Activated naive CD8-positive, alpha-beta T cell treated with anti-CD3 and anti-CD28 coated beads, Interleukin-2, amount 50 U/mL, for 24 hours (primary cell): ENCODE measurements at places on chromosomes 11 and 22.
A peak's percentile ranks its signal among the peaks of the same experiment; 100 is the strongest.

DNA sequence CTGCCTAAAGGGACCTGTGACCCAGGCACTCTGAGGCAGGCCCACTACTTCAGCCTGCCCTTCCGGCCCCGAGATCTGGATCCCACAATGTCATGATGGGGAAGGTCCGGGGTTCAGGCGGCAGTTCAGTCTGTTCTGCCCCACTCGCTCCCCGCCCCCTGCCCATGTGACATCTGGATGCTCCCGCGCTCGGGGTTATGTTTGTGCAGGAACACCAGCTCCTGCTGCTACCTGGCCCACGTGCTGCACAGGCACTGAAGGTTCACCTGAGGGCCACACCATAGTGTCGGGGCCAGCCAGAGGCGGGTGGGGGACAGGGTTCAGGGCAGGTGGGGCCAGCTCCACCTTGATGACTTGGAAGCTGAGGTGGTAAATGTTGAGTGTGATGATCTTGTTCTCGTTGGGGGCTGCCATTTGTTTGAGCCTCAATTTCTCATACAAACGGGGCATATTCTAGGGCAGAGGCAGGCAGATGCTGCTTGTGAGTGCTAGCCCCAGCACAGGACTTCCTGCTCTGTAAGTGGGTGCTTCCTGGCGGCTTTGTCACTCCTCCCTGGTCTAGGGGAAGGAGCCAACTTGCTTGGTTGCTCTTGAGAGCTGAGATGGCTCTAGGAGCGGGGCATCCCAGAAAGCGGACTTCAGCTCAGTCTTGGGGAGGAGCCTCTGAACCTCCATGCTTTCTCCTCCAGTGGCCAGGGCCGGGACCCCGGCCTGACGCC is 4.4 kb upstream of the SIPA1 start:
- no peak for DNase-seq

DNA sequence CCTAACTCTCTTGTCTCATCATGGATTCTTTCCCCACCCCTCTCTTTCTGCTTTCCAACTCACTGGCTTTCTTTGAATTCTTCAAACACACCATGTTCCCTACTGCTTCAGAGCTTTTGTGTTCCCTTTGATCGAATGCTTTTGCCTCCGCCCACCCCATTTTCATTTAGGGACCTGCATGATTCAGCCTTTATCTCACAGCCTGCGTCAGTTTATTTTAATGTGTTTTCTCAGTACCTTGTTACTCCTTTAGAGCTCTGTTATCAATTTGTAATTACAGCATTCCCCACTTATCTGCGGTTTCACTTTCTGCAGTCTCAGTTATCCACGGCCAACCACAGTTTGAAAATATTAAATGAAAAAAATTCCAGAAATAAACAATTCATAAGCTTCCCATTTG is 451.3 kb downstream of the METTL15 start:
- DNase-seq = no peak

- peak; percentile 14 for DNase-seq
Measured at GRCh38 chr11:64007629-64008282, 21.5 kb downstream of the OTUB1 start.

DNA sequence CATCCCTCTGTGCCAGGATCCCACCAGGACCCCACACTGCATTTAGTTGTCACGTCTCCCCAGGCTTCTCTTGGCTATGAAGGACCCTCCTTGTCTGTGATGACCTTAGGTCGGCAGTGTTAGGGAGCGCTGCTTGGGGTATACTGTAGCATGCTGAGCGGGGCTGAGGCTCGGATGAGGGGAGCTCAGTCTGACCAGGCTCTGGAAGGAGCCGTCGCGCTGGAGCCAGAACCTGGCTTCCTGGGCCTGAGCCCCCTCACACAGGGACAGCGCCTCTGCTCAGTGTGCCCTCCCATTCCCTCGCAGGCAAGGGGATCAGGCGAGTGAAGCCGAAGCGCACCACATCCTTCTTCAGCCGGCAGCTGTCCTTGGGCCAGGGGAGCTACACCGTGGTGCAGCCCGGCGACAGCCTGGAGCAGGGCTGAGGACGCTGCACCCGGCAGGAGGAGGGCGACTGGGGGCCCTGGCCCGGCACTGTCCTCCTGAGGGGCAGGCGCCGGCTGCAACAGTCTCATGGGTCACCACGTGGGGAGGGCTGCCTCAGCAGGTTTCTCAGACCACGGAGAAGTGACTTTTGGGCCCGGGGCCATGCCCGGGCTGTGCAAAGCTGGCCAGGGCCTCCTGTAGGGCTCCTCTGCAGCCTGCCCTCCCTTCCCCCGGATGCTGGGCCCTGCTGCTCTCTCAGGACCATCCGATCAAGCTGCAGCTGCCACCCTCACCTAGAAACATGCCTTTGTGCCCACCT is 11.5 kb upstream of the NEAT1 start:
- no peak for DNase-seq

- no peak for DNase-seq
Measured at GRCh38 chr22:49312601-49313000, 515.1 kb downstream of the BRD1 start.

GRCh38 chr11:124669193-124669592 is 4.3 kb downstream of the SIAE start:
- DNase-seq = peak; percentile 43

- DNase-seq = no peak
Measured at GRCh38 chr11:72443016-72443415, 8.7 kb upstream of the CLPB start.

DNA sequence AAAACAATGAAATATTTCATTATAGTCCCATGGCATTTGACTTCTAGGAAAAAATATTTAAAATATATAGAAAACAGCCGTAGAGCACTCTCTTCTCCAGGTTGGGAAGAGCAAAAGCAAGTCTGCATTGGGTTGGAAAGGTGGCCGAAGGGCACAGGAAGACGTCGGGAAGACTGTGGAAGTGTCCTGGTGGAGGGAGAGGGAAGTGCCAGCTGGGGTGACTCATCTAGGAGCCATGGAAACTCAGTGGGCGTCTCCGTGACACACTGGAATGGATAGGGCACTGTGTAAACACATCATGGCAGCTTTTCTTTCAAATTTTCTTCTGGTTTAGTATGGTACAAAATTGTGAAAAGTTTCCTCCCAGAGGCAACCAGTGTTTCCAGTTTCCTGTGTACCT is 12.7 kb downstream of the GTPBP1 start:
- no peak for DNase-seq

DNA sequence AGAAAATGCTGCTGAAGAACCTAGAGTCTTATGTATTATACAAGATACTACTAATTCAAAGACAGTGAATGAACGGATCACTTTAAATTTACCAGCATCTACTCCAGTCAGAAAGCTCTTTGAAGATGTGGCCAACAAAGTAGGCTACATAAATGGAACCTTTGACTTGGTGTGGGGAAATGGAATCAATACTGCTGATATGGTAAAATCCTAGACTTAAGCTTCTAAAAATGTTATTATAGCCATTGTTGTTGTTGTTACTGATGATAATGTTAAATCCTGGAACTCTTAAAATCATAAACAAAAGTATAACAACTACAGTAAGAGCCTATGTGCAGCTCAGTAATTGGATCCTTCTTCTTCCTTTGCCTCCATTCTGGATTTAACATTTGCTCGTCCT is 38.4 kb downstream of the USP47 start:
- DNase-seq = no peak

- no peak for DNase-seq
Measured at GRCh38 chr22:35051013-35051535, 14.9 kb upstream of the ISX start.

- no peak for DNase-seq
Measured at GRCh38 chr22:50115693-50116092, 25.9 kb downstream of the MOV10L1 start.

DNA sequence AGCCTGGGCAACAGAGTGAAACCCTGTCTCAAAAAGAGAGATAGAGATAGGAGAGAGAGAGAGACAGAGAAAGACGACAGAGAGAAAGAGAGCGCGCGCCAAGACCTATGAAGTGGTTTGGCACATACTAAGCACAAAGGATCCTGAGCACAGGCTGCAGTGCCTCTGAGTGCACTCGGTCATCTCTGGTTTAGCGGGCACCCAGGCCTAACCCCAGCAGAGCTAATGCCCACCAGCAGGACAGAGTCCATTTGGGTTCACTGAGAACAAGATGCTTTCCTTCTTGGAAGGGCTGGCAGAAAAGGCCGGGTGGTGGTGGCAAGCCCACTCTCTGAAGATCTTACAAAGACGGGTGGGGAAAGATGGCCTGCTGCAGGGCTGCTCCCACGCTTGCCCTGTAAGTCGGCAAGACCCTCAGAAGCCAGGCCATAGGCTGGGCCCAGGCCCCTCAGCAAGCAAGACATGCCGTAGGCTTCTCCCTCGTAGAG is 3.3 kb downstream of the SCARF2 start:
- DNase-seq = no peak

DNA sequence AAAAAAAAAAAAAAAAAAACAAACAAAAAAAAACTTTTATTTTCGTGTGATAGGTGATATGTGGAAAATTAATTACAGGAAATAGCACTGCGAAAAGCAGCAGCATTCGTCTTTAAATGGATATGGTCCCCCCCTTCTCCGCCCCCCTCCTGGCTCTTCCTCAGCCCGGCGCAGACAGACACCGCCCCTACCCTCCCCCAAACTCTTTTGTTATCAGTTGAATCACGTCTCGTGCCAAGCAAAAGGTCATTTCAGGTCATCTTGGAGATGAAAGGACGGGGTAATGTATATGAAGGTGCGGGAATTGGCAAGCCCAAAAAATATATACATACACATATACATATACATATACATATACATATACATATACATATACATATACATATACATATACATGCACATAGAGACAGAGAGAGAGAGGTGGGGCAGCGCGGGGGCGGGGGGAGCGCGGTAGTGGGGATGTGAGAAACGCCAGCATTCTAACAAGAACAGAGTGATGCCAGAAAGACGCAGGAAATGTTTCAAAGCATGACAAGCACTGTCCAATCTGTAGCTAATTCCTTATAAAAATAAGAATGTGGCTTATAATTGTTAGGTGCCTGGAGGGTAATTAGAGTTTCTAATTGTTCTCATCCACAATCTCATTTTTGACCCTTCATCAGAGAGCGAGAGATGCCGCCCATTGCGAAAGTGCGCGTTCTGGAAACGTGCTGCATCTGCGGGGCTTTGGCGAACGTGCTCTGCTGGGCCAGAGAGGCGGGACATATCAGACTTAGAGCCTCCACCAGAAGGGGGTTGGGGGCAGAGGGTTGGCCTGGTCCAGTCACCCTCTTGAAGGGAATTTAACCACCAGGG is 214.5 kb upstream of the UBASH3B start:
- no peak for DNase-seq

- DNase-seq = no peak
Measured at GRCh38 chr11:45400591-45400990, 114.5 kb upstream of the SYT13 start.

DNA sequence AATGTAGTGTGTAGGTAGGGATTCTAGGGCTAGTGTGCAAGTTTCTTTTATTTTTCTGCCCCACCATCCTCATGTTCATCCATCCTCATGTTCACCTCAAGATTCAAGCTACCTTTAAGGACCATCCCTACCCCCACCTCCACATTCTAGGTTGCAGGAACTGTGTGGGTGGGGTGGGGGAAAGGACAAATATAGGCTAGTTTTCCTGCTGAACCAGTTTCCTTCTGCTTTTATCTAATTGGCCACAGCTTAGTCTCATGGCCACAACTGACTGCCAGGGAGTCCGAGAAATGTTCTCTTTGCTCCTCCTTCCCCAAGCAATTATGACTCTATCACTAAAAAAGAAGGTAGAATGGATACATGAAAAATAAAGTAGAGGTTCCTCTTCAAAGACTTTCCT is 179.0 kb upstream of the LARGE1 start:
- no peak for DNase-seq

- no peak for DNase-seq
Measured at GRCh38 chr11:83661491-83662350, 375.6 kb upstream of the CCDC90B start.

- no peak for DNase-seq
Measured at GRCh38 chr11:68430801-68431200, 29.8 kb upstream of the PPP6R3 start.

DNA sequence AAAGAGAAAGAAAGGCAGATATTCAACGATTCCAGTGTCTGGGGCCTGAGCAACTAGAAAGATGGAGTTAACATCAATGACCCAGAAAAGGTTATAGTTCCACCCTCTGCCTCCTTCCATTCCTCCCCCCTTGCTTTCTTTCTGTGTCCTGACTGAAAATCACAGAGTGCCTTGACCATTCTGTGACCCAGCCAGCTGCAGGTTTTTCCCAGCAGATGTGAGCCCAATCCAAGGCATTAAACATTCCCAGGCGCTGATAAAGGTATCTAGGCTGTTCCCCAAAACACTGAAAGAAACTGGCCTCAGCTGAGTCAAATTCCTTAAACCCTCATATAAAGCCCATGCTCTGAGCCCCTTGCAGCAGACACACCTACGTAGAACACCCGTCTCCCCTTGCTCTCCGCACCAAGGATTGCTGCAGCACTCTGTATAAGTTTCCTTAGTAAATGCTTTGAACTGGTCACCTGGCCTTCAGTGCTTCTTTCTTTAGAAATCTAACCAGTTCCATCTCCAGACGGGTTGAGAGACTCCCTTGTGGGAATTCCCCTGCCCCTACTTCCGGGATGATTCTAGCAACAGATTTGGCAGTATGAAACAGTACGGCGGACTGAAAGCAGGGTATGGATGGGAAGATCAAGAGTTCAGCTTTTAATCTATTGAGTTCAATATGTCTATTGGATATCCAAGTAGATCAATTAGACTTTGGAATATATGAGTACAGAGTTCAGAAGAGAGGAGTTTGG is 48.8 kb upstream of the ZC3H12C start:
- DNase-seq = no peak

GRCh38 chr11:111694851-111695250 is 71.3 kb downstream of the PPP2R1B start:
- DNase-seq = no peak

DNA sequence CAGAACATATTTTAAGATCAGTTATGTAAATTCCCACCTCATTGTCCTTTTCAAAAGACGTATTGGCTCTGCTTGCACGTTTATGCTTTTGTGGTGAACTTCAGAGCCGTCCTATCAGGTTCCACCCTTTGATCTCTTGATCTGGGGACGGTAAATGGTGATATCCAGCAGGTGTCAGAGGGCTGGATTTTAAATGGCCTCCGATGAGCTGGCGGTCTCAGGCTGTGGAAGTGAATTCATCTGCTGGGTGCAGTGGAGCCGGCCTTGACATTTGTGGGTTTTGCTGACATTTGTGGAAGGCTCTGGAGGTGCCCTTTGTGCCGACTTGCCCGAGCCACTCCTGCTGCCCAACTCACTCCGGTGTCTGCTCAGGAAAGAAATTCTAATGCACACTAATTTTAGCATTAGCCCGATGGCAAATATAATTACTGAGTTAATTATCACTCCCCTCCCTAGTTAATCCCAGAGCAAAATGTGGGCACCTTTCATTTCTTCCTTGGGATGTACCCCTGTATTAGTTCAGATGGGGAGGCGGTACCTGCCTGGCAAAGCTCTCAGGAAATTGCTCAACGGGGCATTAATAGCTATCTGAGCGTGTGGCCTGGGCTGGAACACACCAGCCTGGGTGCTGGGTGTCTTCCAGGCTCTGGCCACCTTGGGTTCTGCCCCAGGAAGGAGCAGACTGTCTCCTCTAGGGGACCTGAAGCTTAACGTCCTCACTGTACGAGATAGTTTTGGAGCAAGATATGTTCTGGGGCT is 9.1 kb downstream of the LRP5 start:
- no peak for DNase-seq
